ENCODE measurements at places on chromosomes 7 and 10. TPM values are rescaled to one million over a fixed set of nuclear protein-coding genes. Genes with fewer than 3 reads are reported as not detected.

The NUPR2 gene
- total RNA-seq = not detected

The CHAT gene
- 2.1 TPM for total RNA-seq

The ARHGAP22 gene
- total RNA-seq = 8.3 TPM

The REEP3 gene
- total RNA-seq = 47.2 TPM

The GIMAP6 gene
- 8.7 TPM for total RNA-seq

DNA sequence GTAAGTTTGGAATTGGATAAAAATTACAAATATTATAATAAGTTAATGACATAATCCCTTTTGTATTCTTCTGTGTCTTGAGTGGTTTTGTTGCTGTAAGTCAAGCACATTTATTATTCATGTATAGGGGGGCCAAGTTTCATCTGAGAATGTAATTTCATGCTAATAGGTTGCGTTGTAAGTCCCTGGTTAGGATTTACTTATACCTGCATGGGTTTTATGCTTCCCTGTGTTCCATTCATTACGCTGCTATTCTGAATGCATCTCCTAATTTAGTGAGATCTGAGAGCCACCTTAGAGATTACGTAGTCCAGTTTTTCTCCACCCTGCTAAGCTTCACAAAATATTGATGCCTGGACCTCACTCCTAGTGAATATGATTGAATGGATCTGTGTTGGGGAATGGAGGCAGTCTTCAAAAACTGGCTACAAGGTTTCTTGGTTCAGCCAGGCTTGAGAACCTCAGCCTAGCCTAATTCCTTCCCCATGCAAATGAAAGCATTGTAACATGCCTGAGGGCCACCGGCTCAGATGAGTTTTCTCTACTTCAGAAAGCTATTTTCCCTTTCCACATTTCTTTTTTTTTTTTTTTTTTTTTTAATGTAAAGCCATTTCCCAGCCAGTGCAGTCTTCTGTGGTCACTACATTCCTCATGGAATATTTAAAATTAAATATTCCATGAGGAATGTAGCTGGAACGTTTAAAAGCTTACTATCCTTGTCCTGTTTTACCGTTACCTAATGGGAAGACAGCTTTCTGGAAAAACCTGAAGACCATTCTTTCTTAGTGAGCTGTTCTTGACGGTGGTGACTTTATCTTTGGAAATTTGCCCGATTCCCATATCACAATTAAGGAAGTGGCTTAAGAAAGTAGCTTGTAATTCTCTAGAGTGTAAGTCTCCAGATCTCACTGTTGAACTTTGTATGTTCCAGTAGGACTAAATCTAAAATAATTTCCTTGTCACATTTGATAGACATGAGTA is 16.0 kb downstream of the PAPSS2 start:
- H3K36me3 ChIP-seq = no peaks in the 10 kb centered on the region
- H3K27ac ChIP-seq = no peak overlapping the region

DNA sequence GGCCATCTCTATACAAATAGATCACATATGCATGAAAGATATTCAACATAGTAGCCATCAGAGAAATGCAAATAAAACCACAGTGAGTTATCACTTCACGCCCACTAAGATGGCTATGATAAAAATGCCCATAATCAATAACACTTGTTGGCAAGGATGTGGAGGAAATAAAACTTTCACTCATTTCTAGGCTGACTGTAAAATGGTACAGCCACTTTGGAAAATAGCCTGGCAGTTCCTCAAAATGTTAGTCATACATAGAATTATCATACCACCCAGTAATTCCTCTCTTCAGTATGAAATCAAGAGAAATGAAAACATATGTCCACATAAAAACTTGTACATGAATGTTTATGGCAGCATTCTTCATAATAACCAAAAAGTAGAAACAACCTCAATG is 324.9 kb downstream of the LRRTM3 start:
- H3K27me3 ChIP-seq = no peaks in the 10 kb centered on the region
- H3K4me3 ChIP-seq = no peak overlapping the region
- no peak for DNase-seq
- no peaks in the 10 kb centered on the region for H3K36me3 ChIP-seq

All from Peyer's patch (tissue), 4 donors.